Lung (tissue), 17 donors: ENCODE measurements at places on chromosomes 16 and 17. TPM values are rescaled to one million over a fixed set of nuclear protein-coding genes. Genes with fewer than 3 reads are reported as not detected.

Gene MYH8
- 0.03 TPM for total RNA-seq

Gene ODAD4
- total RNA-seq = 16.7 TPM

Gene ANKRD40
- 34.4 TPM for total RNA-seq

Gene PLXDC1
- total RNA-seq = 4.9 TPM

Gene MT4
- total RNA-seq = not detected

Gene RABEP1
- total RNA-seq = 34.0 TPM

Gene SBK1
- 2.7 TPM for total RNA-seq

GRCh38 chr16:56669005-56669839, at the start of gene MT1H:
Gene MT1H (plus strand): TSS chr16:56669814. CDS start chr16:56669885, 71 bp downstream.
- DNase-seq = no peak

GRCh38 chr17:332558-333322, 19.9 kb downstream of the RPH3AL start:
- no peak for DNase-seq

- DNase-seq = no peak
These were observed 658 bp downstream of the RAB5C start for GRCh38 chr17:42153919-42154742.

DNA sequence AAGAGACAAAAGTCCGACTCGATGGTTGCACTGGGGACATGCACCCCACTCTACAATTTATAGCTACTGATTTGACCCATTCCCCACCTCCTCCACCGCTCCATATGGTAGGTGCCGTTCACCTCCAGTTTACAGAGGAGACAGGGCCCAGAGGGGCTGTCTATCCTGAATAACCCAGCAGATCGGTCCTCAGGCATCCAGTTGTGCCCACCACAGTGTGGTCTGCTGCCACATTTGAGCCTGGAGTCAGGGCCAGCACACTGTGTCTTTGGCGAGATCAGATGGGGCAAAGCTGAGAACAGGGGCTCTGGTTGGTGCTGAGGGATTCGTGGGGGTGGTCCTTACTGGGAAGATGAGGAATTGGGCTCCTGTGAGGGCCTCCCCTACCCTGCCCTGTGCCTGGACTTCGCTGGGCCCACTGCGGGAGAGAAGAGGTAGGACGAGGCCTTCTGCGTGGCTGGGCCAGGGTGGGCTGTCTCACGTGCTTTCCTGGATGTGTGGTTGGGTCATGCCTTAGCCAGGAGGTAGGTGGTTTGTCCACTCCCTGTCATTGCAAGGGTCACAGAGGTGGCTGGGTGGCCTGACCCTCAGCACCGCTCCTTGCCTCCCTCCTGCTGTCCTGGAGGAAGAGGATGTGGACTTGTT, 2.8 kb downstream of the ADCY7 start:
- DNase-seq = no peak

DNA sequence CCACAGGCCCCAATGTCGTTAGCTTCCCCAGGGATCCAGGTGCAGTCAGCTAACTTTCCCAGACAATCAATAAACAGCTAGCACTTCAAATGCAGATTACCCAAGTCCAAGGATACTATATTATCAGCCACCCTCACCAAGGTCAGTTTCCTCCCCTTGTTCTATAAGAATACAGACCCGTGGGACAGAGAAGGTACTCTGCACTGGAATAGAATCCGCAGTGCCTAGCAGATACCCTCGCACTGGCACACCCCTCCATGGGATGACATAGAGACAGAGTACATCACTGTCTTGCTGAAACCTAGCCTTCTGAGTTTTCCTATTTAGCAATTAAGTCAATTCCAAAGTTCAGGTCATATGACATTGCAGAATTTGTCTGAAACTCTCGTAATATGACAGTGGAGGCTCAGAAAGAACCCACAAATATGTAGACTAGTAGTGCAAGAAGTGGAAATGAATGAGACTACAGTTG, 40.0 kb upstream of the ABCA10 start:
- DNase-seq = no peak

DNA sequence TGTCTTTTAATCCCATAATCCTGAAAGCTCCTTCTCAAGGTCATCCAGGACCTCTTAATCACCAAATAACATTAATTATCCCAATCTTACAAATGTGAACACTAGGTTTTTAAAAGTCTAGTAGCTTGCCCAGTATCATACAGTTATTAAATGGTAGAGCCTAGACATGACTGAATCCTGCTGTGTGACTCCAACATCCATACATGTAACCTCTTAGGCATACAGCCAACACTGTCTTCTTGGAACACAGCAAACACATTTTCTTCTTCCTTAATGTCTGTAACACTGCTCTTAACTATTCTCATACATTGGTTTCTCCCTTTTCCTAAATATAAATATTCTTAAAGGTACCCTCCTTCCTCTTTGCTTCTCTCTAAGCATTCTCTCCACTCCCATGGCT, 13.7 kb downstream of the BRIP1 start:
- peak; percentile 90 for DNase-seq

GRCh38 chr17:29665481-29665810, 42.7 kb upstream of the CORO6 start:
- no peak for DNase-seq

GRCh38 chr16:87407511-87408112, 15.5 kb downstream of the MAP1LC3B start:
- no peak for DNase-seq

GRCh38 chr16:3597226-3597625, 14.2 kb downstream of the SLX4 start:
- no peak for DNase-seq

GRCh38 chr16:53583401-53583800, 80.4 kb upstream of the AKTIP start:
- no peak for DNase-seq

GRCh38 chr17:13395346-13395745, 206.4 kb downstream of the HS3ST3A1 start:
- no peak for DNase-seq

GRCh38 chr16:57411362-57411976, 6.9 kb downstream of the CCL17 start:
- DNase-seq = no peak

GRCh38 chr16:17251496-17251895, 219.3 kb downstream of the XYLT1 start:
- no peak for DNase-seq

DNA sequence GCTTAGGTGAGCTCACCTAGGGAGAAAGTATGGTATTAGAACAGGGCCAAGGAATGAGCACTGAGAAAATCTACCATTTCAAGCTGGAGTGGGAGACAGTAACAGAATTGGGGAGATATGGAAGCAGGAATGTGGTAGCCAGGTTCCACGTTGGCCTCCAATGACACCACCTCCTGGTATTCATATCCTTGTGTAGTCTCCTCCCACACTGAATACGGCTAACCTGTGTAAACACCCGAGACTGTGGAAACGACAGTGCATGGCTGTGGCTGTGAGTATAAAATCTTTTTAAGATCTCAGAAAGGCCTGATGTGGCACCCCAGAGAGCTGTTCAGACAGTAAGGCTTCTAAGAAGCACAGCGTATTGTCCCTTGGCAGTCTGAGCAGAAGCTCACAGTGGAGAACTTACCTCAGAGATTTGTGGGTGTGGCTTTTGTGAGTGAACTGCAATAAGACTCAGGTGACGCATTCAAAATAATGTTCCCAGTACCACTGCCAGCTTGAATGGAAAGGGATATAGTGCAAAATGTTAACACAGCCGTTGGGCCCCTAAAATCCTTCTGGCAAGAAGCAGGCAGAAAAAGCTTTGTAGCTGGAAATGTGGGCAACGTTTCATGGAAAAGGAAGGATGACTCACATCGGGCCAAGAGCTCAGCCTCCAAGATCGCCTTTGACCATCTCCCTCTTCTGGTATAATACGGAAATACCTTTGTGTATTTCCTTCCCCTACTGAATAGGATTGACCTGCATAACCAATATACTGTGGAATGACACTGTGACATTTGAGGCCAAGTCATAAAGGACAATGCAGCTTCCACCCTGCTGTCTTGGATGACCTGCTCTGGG, 14.4 kb downstream of the SDR42E1 start:
- DNase-seq = no peak

DNA sequence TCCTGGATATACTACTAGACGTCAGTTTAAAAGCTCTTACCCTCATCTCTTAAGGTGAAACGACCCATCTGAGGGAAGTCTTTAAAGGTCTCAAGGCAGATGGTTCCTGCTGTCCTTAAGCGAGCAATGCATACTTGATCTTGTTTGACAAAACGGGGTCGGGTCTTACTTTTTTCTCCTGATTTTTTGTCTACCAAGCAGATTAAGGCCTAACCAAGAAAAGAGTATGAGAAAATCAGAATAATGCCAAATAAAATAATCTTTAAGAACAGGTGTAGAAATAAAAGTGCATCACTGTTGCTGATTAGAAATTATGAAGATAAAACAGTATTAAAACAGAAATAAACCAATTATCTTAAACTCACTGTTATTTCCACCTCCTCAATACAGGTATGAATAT, 24.4 kb upstream of the RSL1D1 start:
- DNase-seq = no peak

GRCh38 chr16:83852774-83853173, 45.0 kb downstream of the HSBP1 start:
- no peak for DNase-seq

DNA sequence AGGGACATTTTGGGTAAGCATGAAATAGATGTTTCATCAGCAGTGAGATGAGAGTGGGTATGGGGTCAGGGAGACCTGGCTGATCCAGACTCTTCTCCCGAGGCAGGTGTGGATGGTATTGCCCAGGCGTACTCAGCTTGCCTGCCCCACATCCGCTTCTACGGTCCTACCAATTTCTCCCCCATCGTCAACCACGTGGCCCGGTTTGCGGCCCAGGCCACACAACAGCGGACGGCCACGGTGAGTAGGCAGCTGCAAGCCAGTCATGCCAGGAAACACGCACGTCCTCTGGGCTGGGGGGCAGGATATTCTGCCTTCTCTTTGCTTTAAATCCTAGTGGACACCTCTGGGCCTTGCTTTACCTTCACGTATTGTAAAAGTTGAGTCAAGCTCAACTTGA, 44.7 kb downstream of the CPNE2 start:
- DNase-seq = no peak

DNA sequence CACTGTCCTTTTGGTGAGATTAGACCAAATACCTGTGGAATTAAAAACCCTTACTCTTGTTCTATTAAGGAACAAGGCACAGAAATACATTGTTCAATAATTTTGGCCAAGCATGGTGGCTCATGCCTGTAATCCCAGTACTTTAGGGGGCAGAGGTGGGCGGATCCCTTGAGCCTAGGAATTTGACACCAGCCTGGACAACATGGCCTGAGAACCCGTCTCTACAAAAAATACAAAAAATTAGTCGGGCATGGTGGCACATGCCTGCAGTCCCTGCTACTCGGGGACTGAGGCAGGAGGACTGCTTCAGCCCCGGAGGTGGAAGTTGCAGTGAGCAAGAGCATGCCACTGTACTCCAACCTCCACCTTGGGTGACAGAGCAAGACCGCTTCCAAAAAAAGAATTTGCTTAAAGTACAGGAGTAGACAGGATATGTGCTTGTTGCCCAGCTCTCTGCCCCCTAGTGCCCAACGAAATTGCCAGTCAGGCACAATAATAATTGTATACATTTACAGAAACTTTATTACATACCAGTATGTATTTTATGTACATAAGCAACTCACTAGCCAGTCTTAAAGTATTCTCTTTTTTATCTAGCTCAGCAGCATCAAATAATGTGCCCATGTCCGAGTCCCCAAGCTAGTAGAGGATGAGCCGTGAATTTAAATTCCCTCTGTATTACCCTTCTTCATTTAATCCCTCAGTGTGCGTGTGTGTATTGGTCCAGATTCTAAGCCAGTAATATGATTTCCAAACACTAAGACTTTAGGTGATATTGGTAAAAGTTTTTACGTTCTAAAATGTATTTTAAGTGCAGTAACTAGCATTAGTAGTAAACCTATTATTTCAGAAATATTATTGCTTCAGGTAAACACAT, 1.4 kb downstream of the THUMPD1 start:
- DNase-seq = no peak

- peak; percentile 74 for DNase-seq
These were observed 54.8 kb downstream of the SPECC1 start for GRCh38 chr17:20063665-20064648.

GRCh38 chr16:84507011-84507982, 2.8 kb upstream of the MEAK7 start:
- peak; percentile 10 for DNase-seq

DNA sequence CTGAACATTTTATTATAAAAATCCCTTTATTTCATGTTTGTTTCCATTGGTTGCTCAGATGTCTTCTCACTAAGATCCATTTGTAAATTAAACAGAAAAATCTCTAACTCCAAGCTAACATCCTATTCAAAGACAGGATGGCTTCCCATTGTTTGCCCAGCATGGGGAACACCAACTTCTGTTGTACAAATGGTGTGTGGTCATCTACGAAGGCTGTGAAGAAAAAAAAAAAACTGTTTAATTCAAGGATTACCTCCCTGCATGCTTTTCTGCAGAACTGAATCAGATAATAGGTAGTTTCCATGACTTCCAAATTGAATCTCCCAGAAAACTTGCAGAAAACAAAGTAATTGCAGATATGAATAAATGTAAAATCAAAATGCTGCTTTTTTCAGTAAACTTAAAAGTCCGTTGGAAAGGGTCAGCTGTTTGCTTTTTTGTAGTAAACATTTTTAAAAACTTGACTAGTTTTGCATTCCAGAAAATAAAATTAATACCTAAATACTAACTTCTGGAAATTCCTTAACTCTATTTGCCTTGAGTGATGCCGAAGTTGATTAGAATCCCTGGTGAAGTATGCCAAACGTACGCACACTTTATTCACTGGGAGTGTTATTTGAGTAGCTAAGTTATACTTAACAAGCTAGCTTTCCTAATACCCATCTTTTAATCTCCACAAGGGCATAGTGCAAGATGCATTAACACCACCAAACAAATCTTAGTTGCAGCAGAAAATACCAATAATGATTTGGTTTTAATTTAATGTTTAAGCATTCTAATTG, 7.7 kb downstream of the SALL1 start:
- DNase-seq = no peak

- DNase-seq = no peak
These were observed 41.3 kb downstream of the BEAN1 start for GRCh38 chr16:66468321-66468965.

DNA sequence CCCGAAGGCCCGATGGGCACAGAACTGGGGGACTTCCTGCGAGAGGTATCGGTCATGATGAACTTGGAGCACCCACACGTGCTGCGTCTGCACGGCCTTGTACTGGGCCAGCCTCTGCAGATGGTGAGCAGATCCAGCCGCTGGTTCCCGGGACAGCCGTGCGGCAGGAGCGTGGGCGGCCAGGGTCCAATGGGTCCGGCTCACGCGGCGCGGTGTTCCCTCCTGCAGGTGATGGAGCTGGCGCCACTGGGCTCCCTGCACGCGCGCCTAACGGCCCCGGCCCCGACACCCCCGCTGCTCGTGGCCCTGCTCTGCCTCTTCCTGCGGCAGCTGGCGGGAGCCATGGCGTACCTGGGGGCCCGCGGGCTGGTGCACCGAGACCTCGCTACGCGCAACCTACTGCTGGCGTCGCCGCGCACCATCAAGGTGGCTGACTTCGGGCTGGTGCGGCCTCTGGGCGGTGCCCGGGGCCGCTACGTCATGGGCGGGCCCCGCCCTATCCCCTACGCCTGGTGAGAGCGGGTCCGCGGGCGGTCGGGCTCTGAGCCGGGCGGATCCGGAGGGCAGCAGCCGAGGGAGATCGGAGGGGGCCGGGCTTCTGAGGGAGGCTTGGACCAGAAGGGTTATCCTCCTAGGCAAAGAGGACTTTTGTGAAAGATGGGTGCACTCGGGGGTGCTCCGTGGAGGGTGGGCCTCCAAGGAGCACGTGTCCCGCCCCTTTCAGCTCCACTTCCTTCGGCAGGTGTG, 3.0 kb downstream of the TNK1 start:
- DNase-seq = peak; percentile 57
